Activated T-helper 9 cell treated with anti-CD3 and anti-CD28 coated beads, Interleukin-2, amount 50 U/mL, for 16 hours (primary cell): ENCODE measurements at places on chromosomes 5 and 9.

- no peak for DNase-seq
These were observed 124.7 kb upstream of the LIFR start for GRCh38 chr5:38681029-38681706.

DNA sequence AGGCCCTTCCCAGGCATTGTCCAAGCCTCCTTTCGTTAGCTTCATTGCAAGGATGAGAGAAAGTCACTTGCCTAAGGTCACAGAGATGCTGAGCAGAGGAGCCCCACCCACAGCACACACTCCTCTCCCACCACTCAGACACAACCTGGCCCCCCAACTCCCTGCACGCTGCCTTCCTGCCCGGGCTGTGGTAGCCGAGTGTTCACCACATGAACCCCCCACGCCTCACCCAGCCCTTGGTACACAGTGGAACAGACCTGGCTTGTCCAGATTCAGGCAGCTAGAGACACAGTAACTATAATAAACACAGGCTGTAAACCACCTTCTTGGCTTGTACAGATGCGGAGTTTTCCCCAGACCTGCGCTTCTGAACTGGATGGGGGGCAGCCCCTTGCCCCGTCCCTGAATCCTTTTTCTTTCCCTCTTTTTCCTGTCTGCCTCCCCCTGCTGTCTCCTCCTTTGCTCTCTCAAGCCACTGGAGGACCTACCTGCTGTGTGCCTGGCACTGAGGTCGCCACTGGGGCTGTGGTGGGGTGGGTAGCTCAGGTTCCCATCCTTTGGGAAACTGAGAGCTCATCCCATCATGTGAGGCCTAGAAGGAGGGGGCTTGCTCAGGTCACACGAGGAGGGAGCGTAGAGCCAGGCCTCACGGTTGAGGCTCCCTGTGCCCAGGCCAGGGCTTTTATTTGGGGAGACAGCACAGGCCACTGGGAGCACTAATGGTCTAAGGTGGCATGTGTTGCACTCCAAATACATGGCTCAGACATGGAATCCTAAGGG, 55.7 kb upstream of the SYNPO start:
- DNase-seq = no peak

- no peak for DNase-seq
These were observed 47.9 kb downstream of the MAST4 start for GRCh38 chr5:66644111-66644510.

DNA sequence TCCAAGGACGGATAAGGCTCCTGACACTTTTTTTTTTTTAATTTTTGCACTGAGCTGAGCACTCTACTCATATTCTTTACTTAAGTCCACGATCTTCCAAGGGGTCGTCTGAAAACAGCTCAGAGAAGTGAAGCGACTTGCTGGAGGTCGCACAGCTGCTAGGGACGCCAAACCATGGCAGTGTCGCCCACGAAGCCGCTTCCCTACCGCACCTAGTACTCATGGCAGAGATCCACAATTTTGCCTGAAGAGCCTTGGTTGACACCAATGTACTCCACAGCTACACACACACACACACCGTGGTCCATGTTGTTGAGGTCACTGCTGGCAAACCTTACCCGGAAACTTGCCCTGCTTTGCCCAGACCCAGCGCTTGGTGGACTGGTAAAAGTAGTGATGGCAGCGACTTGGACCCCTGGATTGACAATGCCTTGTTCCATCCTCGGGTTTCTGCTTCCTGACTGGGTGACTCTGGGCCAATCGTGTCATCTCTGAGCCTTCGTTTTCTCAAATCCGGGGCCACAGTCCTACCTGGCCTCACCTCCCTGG, 521 bp upstream of the SLIT3 start:
- no peak for DNase-seq

DNA sequence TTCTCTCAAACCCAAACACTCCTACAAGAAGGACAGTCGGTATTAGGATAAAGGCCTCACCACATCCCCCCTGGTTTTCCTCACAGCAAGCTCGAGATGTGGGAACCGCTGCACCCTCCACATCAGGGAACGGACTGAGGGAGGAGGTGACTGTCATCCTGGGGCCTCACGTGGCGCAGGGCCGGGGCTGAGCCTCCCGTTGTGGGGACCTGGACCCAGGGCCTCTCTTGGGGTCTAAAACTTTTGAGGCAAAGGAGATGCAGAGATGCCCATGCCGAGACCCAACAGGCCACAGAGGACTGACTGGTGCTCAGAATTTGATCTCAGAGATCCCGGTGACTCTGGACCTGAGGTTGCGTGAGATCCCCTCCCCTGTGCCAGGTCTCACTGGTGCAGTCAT, 72.7 kb downstream of the MRPL36 start:
- DNase-seq = no peak

GRCh38 chr5:135890867-135891266, 4.8 kb downstream of the IL9 start:
- no peak for DNase-seq

DNA sequence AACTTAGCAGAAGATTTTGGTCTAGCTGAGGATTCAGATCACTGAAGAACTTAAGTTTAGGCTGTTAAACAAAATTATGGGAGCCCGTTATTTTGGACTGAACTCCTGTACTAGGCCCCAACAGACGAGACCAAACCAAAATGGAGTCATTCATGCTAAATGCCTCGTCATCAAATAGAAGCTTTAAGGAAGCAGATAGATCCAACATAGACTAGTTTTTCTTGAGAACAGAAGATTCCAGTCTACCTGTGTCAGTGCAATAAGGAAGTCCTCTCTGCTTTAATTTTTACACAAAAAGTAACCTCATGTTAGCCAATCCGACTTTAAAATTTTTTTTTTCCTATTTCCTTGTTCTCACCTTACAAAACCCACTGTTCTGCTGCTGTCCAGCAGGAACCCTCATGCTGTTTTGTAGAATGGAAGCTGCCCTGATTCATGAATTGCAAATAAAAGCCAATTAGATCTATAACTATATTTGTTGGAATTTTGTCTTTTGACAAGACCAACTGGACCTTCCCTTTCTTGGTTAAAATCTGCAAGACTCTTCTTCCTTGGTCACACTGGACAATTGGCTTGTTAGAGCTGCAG, 29.0 kb upstream of the GOLM1 start:
- DNase-seq = no peak
